ENCODE measurements at places on chromosomes 6 and 20.

DNA sequence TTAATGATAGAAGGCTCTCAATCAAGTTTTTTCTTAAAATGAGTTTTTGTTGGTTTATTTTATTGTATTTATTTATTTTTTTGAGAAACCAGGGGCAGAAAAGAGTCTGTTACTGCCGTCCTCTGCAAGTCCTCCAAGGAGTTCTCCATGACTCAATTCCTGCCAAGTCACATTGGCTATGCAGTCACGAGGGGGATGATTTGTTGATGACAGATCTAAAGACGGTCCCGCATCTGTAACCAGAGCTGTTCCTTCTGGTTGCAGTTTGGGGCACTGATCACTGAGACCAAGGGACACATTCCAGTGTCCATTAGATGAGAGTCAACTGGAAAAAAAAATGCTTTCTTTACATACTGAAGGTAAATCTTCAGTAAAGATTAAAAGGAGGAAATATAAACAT lies 13.9 kb upstream of the TSHZ2 start:
- no peak for DNase-seq

GRCh38 chr20:24662752-24663365 lies 193.4 kb downstream of the SYNDIG1 start:
- DNase-seq: no peak

GRCh38 chr6:134706153-134706552 lies 243.7 kb downstream of the ALDH8A1 start:
- DNase-seq: no peak

DNA sequence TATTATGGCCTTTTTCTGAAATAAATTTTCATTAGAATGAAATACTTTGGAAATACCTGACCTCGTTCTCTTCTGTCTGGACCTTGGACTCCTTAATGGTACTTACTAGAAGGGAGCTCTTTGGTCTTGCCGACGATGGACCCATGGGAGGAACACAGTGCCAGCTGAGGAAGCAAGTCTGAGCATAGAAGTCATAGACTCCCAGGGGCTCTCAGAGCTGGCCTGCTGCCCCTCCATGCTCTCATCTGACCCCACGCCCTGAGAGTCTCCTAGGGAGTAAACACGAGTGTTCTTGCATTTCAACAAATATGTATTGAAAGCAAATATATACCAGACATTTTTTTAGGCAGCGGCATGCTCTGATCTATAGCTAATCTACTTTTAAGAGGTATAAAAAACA lies 87.8 kb downstream of the PLEKHG1 start:
- DNase-seq: no peak

- DNase-seq: no peak
Measured at GRCh38 chr20:58071298-58071697, 157.2 kb downstream of the ANKRD60 start.

DNA sequence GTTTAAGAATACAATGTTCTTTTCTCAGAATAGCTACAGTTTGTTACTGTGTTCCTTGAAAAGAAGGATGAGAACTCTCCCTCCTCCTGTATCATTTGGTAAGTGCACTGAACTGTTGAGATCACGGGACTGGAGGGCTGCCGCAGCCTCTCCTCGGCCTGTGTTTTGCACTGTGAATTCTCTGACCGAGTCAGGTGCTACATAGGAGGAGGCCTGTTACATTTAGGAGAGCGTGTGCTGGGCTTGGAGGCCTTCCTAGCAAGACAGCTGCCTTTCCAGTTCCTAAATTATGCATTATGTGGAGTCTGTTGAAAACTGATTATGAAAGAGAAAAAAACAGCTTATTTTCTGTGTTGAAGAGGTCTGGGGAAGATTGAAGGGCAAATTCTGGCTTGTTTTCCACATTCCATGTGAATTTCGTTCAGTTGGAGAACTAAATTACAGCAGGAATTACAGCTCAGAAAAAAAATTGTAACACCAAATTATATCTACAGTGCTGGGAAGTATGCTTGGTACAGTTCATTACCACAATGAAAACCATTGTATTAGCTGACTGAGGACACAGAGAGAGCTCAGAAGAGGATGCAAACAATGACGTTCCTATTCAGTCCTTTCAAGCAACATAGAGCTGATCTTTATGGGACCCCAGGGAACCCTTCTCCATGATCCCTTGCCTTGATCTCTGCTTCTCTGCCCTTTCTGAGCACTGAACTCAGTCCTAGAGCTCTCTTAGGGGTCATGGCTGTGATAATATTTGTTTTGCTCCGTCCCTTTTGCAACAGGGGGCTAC lies 2.8 kb downstream of the TMC2 start:
- DNase-seq: no peak

- no peak for DNase-seq
Measured at GRCh38 chr20:22232473-22232872, 351.9 kb downstream of the FOXA2 start.

DNA sequence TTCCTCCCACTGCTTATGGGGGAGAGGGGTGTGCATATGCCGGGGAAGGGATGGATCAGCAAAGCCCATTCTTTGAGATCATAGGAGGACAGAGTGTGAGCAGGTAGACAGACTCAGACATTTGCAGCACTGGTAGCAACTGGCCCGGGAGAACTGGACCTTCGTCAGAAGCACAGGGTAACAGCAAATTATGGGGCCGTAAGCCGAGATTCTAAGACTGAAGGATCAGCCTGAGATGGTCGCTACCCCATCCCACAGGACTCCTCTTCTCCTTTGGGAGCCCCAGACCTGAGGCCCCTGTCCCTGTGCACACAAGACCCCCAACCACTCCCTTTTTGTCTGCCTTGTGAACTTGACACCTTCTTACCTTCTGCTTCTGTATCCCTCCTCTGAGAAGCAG lies 106.5 kb downstream of the TOX2 start:
- no peak for DNase-seq

DNA sequence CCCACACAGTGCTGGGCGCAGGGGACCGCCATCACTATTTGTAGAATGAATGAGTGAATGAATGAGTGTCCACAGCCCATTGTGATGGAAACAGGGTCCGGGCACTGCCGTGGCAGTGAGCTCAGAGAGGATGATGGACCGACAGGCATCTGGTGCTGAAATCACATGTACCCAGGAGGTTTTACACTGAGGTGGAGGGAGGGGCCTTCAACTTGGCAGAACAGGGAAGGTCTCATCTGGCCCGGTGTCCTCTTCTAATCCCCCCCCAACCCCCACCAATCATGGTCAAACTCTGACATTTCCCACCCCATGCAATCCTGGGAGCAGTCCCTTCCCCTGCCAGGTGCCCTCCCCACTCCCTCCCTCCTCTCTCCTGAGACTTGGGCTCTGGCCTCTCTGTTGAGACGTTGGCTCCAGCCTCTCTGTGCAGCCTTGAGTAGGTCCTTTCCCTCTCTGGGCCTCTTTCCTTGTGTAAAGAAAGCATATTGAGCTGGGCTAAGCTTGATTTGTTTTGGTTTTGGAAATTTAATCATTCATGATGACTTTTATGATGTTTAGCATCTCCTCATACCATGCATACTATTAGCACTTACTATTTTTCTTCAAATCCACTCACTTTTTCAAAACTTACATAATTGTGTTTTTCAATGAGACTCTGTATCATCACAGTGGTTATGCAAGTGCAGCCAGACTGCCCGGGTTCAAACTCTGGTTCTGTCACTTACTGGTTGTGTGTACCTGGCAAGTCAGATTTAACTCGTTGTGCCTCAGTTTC lies 10.8 kb downstream of the KIAA1755 start:
- DNase-seq: no peak
